ENCODE measurements at places on chromosomes 7 and 10.
A peak's percentile ranks its signal among the peaks of the same experiment; 100 is the strongest.

DNA sequence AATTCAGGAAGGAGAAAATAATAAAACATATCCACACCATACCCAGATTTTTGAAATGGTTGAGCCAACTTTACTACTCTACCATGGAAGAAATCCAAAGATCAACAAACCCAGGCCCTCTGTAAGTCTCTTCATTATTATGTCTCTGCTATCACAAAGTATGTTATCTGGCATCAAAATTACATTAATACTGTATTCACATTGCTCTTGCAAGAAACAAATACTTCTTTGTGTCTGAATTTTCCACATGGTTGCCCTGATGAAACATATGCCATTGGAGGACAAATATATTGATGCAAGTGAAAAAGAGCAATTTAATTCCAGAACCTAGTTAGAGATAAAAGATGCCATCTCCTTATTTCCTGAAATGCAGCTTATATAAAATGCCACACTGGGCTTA, 204.0 kb downstream of the FZD1 start:
- no peak for DNase-seq

DNA sequence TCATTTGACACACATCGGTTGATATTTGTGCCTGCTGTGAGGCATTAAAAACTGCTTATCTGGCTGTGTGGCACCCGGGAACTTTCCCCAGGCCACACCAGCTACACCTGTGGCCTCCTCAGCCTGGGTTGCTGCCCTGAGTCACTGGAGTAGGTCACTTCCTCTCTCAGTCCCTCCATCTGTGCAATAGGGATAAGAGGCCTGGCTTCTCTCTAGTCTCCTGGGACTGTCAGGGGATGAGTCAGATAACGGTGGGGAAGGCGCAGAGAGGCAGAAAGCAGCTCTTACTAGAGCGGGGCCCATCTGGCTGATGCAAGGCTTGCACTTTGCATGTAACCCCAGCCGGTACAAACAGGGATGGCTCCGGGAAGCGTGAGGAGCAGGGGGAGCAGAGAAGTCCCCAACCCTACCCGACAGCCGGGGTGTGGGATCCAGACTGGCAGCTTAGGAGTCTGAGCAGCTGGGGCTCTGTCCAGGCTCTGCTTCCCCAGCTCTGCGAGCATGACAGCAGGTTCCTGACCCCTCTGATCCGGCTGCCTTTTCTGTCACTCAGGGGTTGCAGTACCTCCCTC, 34.0 kb downstream of the DNAJB12 start:
- DNase-seq, result peak; percentile 72

GRCh38 chr7:1859266-1860035, 189.4 kb downstream of the ELFN1 start:
- no peak for DNase-seq

- no peak for DNase-seq
These were observed 47.4 kb downstream of the CH25H start for GRCh38 chr10:89159761-89160160.

DNA sequence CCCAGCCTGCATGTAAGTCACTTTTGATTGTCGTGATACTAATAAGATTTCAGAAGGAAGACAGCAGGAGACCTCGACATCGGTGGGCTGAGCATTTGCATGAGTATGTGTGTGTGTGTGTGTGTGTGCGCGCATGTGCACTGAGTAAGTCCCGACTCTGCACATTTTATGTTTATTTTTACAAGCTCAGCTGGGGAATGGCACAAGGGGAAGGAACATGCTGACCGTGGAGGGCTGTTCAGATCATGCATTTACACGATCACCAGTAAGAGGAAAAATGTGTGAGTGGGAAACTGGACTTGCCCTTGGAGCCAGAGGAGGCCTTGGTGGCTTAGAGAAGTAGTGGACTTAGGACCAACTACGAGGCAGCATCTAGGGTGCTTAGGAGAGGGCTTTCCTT, 41.3 kb downstream of the IL2RA start:
- no peak for DNase-seq

DNA sequence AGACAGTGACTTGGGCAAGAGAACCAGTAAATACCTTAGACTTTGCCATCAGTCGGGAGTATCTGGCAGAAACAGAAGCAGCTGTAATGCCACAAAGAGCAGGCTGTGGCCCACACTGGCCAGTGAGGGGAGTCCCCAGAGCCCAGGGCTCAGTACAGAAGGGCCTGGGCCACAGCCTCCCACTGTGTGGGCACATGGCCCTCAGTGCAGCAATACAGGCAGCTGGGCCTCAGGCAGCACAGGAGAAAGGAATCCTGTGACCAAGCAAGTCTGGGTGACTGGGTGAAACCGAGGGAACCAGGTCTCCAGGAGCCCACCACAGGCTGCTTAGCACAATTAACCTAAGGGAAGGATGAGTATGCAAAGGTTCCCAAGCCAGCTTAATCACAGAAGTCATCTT, 14.0 kb downstream of the WDR91 start:
- DNase-seq, result no peak

GRCh38 chr7:20316706-20317105, 14.0 kb upstream of the ITGB8 start:
- DNase-seq, result no peak
